ENCODE measurements at places on chromosomes 6 and 20.

GRCh38 chr6:6626187-6626586 is 37.7 kb downstream of the LY86 start:
- no peak for DNase-seq

DNA sequence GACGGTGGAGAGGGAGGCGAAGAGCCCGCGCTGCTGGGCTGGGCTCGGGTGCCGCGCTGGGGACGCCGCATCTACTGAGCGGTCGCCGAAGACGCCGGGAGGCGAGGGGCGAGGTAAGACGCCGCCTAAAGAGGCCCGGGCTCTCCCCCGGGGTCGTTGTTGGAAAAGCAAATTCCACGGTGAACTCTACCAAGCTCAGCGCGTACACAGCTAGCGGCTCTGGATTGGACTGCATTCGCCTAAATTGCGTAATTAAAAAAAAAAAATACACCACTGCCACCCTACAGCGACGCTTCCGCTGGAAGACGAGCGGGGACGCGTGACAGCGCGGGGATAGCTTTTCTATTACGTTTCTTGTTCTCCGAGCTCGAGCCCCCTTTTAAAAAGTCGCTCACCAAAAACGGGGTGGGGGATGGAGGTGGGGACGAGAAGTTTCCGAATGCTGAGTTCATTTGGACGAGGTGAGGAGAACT is 92.0 kb upstream of the PRDM1 start:
- DNase-seq = no peak

- no peak for DNase-seq
These were observed 111.8 kb downstream of the AGPAT4 start for GRCh38 chr6:161161889-161162624.

DNA sequence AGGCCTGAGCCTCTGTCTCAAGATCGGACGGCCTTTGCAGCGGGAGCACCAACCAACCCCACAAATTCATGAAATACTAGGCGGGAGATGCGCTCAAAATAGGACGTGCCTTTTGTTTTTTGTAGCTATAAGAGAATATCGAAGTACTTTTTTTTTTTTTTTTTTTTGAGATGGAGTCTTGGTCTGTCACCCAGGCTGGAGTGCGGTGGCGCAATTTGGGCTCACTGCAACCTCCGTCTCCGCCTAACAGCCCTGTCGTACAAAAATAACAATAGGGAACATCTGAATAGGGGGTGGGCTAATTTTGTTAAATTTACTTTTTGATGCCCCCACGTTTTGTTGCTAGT is 5.9 kb upstream of the TUBB2A start:
- no peak for DNase-seq

DNA sequence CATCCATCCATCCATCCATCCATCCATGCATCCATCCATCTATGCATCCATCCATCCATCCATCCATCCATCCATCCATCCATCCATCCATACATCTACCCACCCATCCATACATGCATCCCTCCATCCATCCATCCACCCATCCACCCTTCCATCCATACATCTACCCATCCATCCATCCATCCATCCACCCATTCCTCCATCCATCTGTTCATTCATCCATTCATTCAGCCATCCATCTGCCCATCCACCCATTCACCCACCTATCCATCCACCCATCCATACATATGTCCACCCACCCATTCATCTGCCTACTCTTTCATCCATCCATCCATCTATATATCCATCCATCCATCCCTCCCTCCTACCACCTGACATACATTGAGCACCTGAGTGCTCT is 70.7 kb upstream of the NNAT start:
- no peak for DNase-seq

GRCh38 chr6:93341900-93342613 is 77.3 kb downstream of the EPHA7 start:
- DNase-seq = no peak

DNA sequence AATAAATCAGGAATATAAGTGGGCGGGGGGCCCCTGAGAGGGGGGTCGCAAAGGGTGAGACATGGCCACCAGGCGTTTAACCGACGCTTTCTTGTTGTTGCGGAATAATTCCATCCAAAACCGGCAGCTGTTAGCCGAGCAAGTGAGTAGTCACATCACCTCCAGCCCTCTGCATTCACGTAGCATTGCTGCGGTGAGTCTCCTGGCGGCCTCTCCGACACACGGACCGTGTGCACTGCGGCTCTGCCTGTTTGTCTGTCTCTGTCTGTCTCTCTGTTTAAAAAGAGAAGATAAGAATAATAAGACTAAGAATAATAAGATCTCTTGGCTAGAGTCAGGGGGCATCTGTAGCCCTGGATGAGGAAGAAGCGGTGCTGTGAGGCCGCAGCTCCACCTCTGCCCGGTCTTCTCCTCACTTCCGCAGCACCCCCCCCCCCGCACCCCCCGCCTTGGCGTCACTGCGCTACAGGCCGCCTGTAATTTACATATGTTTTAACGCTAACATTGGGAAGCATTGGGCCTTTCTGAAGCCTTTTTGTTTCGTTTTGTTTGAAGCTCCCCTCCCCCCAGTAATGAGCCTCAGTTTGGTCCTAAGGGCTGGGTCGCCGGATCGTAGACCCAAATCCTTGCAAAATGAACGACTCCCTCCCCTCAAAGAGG is 993 bp downstream of the STX16 start:
- DNase-seq = peak; percentile 34

- DNase-seq = no peak
These were observed 108.7 kb upstream of the TMEM170B start for GRCh38 chr6:11428895-11429294.

DNA sequence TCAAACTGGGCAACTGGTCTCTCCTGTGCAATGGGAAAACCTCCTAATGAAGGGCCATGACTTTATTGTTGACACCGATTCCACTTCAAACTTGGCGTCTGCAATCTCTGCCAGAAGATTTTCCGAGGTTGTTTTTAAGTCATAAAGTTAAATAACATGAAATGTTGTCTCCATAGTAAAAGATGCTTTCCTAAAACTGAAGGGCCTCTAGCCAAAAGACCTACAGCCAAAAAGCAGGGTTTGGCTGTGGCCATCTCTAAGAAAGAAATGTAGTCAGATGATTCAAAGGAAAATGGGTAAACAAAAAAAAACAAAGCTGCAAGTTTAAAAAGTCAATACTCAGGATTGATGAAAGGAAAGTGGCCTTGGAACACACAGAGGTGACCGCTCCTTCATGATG is 14.1 kb downstream of the CD93 start:
- DNase-seq = no peak
